ENCODE measurements at places on chromosomes 4 and X.

DNA sequence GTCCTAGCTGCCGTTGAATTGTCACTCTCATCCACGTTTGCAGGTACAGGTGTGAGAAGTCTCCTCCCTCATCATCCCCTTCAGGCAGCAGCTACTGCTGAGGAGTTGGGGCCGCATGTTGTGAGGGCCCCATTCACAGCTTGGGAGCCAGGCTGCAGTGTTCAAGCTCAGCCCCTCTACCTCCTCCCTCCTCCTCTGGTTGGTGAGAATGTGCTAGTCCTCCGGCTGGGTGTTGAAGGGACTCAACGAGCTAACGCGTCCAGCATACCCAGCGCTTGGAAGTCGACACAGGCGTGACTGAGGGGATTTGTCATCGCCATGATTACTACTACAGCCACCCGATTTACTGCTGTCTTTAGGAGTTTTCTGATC, 82.0 kb upstream of the PSAPL1 start:
- no peak for DNase-seq

DNA sequence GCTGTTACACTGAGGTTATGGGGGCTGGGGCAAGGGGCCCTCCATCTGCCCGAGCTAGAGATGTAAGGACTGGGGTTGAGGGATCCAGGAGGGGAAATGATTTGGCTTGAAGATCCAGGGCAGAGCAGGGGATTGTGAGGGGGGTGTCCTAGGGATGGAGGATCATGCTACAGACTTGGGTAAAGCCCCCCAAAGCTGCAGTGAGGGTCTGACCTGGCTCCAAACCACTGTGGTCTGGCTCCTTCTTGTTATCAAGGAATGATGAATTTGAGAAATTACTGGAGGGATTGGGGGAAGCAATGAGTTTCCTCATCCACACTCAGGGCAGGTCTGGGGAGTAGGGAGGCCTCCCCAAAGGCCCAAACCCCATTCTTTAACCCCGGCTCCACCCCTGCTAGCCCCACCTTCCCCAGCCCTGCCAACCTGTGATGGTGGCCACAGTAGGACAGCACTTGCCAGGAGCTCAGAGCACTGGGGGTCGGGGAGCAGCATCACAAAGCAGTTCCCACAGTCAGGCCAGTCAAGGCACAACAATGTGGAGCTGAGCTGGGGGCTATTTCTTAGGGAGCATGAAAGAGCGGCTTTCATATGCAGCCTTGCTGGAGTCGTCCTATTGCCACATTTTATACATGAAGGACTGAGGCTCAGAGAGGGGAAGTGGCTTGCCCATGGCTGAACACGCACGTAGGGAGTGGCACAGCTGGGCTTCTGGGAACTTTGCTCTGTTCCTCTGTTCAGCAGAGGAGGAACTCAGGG, 165.5 kb downstream of the EFNB1 start:
- DNase-seq: peak; percentile 82

DNA sequence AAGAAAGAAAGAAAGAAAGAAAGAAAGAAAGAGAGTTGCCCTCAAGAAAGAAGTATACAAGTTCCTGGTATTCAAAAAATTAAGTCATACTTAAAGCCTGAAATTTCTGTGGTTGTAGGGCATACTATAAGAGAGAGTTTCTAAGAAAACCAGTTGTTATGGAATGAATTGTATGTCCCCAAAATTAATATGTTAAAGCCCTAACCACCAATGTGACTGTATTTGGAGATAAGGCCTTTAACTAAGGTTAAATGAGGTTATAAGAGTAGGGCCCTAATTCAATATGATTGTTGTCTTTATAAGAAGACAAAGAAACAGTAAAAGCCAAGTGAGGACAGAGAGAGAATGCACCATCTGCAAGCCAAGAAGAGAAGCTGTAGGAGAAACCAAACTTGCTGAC, 521.1 kb downstream of the CCSER1 start:
- DNase-seq: no peak

DNA sequence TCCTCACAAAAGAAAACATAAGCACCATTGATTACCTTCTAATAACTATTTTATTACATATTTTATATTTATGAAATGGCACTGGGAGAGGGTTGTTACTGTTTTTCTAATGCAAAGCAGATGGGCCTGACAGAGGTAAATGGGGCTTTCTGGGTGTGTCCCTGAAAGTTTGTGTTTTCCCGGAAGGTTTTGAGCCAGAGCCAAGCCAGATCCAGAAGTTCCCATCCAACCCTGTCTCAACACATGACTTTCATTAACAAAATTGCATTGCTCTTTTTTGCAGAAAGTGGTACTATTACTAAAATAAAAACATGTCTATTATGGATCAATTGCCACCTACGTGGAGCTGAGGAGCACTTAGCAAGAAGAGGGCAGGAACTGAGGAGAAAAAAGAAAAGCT, 181.3 kb downstream of the RAB28 start:
- DNase-seq: no peak
